ENCODE measurements at places on chromosomes 5 and 9.

GRCh38 chr5:56054666-56055065 lies 59.9 kb upstream of the IL6ST start:
- no peak for DNase-seq

- DNase-seq, result no peak
Measured at GRCh38 chr9:15068261-15068660, 158.0 kb upstream of the FREM1 start.

GRCh38 chr9:97411789-97412625 lies at the start of gene TDRD7:
TDRD7 (plus strand) TSS chr9:97412096; CDS start chr9:97428466, 16,370 bp downstream.
- peak; percentile 85 for DNase-seq

DNA sequence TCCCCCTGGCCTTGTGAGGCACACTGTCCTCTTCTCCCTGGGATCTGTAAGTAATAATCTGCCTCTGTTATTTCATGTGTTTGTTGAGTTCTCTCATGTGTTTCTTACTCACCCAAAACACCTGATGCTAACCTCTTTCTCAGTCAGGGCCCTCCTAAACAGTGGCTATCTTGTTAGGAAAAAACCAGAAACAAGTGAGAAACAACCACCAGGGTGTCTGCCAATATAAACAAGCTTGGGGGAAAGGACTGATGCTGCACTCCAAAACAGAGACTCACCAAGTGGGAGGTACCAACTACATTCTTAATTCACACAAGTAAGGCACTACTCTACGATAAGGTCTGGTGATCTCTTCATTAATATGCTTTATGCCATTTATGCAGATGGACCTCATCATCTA lies 564.4 kb downstream of the SEMA5A start:
- no peak for DNase-seq

- DNase-seq, result no peak
Measured at GRCh38 chr9:12715268-12715667, 22.1 kb downstream of the TYRP1 start.

DNA sequence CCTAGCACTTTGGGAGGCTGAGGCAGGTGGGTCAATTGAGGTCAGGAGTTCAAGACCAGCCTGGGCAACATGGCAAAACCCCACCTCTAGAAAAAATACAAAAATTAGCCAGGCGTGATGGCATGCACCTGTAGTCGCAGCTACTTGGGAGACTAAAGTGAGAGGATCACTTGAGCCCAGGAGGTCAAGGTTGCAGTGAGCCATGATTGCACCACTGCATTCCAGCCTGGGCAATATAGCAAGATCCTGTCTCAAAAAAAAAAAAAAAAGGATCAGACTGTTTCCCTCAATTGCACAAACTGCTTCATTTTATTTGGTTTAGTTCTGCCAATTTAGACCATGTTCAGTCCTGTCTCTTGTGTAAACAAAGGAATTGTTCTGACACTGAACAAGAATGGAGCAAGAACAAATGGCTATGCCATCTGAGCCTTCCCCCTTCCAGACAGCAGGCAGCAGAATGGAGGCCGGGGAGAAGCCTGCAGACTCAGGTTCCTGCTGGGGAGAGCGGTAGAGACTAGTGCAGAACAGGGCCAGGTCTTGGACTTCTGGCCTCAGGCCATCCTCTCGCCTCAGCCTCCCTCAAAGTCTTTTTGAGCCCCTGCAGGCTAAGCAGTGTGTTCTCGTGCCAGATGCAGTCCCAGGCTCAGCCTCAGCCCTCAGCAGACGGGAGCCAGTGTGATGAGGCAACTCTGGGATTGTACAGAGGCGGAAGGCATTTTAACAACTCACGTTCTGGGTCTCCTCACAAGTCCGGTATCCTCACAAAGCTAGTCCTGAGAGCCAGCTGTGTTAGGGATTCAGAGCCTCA lies 18.2 kb downstream of the HNRNPH1 start:
- no peak for DNase-seq

- DNase-seq, result no peak
Measured at GRCh38 chr9:123725389-123725788, 204.5 kb downstream of the DENND1A start.

DNA sequence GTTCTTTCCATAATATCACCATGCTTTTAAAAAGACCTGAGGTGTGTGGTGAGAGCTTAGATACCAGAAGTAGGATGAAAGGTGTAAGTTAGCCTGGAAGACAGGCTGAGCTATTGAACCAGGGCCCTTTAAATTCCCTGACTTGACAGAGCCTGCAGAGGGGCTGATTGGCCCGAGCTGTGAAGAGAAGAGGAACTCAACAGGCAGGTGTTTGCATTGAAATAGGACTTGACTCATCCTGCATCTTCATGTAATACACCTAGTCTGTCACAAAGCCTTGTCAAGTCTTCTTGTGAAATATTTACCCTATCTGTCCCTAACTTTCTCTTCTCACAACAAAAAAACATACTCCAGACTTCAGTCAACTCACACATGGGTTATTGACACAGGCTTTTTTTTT lies 16.6 kb upstream of the ANP32B start:
- DNase-seq, result no peak

DNA sequence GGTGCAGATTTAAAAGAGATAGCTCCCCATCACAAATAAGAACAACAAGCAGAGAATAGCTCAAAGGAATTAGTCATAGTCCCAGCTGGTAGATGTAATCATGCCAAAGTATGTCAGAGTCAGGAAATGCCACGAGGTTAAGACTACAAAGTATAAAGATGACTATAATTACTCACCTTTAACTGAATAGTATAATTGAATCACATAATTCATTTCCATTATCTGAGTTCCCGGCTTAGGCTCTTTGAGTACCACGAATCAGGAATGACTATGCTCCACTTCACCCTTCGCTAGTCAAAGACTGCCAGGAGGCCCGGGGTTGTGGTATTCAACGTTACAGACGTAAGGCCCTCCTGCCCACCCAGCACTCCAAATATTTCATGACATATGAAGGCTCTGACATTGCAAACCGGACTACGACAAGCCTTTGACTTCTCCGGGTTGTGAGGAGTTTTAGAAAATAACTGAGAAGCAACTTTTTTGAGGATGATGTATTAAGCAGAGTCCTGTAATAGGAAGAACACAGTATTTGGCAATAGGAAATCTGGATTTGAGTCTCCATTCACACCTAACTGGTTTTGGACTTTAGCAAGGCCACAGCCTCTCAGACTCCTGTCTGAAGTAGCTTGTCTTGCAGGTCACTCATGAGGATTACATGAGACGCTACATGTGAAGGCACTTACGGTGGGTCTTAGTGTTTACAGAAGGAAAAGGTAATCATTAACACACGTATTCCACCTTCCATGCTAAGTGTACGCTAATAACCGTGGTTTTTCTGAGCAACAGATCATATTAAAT lies 64.6 kb downstream of the ENC1 start:
- DNase-seq, result no peak

DNA sequence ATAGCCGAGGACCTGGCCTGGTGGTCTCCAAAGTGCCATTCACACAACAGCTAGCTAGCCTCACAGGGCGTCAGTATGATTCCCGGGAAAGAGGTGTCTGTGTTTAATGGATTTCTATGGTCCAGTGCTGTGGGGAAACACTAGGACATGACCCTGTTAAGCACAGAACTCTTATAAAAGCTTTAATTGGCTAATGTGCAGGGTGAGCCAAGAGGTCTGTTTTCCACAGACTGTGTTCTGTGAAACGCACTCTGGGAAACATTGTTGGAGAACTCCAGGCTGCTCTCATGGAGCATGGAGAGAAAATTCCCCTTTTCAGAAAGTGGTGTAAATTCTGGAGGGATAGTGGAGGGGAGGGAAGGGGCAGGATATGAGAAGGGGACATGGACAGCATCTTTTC lies 331.4 kb downstream of the FBXL7 start:
- no peak for DNase-seq

DNA sequence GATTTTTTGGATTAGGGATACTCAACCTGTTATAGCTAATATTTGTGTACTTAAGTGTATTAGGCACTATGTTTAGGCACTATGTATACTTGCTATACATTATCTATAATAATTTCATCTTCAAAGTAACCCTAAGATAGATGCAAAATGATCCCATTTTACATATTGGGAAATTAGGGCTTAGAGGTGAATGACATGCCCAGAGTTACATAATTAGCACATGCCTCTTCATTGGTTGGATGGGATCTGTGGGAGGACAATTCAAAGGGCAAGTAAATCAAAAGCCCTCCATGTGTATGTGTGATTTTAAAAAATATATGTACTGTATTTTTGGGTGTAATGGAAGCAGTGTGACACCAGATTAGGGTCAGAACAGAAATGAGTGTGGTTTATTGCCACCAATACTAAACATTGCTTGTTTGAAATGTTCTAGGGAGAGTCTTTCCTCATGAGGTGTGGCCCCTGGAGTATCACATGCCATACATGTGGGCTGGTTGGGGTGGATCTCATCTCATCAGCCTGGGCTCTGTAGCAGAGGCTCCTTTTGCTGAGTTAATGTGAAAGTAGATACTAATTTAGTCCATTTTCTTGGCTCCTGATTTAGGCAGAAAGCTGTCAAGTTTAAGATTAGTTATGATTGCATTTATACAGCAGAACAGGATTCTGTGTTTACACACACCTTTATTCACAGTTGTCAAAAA lies 5.5 kb downstream of the C9orf85 start:
- no peak for DNase-seq
